Endothelial cell (in vitro differentiated cells): ENCODE measurements at places on chromosomes 1 and 21.

DNA sequence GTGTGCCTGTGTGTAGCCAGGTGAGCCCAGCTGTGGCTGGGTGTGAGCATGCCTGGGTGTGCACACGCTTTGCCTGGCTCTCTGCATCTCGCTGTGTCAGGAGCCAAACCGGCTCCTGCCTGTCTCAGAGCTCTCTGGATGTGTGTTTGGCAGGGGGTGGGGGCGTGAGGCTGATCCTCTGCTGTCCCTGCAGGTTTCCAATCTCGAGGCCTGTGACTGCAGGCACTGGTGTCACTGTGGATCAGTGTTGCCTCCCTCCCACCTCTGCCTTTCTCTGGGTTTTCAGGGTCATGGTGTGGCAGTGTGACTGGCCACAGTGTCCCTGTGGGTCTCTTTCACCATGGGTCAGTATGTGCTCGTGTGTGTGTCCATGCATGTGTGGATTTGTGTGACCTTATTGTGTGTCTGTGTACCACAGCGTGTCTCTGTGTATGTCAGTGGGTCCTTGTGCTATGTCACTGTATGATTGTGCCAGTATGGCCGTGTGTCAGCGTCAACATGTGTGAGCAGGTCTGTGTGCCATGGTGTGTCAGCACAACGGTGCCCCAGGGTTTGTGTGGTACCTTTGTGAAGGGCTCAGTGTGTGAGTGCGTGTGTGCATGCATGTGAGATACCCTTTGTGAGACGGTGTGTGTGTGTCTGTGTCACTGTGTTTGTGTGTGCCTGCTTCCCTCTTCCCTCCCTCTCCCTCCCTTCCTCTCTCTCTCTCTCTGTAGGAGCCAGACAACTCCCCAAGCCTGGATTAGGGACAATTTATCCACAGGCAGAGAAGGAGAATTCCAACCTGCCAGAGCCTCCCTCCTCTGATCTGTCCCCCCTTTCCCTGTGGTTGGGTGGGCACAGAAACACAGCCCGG, 43.4 kb downstream of the AHDC1 start:
- no peak for DNase-seq

GRCh38 chr1:234702342-234703000, 92.5 kb upstream of the IRF2BP2 start:
- DNase-seq: no peak

- DNase-seq: no peak
These were observed 69.0 kb downstream of the KCND3 start for GRCh38 chr1:111920221-111921024.

DNA sequence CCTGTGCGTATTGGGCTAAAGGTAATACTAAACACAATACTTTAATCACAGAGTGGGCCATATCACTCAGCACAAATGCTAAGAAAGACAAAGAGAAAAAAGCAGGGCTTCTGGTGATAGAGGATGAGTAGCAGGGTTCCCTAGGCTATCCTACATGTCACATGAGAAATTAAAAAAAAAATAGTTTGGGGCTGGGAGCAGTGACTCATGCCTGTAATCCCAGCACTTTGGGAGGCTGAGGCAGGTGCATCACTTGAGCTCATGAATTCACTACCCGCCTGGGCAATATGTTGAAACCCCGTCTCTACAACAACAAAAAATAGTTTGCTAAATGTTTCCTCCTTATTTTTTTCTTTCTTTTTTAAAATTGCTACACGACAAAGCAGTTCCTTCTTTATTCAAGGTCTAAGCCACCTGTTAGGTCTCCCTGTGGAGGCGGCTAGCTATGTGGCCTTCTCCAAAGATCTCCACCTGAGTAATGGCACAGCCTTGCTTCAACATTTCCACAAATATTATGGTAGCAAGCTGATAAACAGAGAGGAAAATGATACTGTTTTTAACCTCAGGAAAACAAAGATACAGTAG, 1.5 kb downstream of the ENSA start:
- no peak for DNase-seq
